ENCODE measurements at places on chromosomes 7 and 10.

- DNase-seq: no peak
Measured at GRCh38 chr10:31020209-31020608, 11.5 kb downstream of the ZNF438 start.

DNA sequence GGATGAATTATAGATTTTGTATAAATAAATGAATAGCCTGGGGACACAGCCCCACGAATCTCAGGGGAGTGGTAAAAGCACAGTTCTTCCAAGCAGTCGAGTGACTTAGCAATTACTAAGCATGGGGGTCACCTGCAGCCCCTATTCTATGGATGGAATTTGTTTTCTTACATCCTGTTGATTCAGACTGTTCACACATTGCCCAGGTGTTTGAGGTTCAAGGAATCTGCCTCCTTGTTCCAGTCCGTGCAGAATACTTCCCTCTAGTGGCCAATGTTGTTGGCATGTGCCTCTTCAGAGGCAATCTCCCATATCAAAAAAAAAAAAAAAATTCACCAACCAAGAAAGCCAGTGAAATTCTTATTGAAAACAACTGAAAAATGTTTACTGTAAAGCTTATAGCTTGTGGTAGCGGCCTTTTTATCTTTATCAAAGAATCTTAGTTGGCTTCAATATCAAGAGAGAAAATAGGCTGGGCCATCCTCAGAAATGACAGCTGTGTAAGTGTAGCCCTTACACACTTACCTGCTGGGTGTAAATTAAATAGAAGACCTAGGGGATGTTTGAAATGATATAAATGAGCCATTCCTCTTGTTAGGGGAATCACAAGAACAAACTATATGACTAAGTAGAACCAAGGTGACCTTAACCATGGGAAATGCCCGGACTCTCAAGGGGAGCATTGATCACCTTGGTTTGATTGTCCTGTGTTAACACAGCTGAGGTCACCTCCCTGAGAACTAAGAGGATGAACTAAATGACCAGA, 7.8 kb downstream of the LIPM start:
- peak; percentile 32 for DNase-seq

DNA sequence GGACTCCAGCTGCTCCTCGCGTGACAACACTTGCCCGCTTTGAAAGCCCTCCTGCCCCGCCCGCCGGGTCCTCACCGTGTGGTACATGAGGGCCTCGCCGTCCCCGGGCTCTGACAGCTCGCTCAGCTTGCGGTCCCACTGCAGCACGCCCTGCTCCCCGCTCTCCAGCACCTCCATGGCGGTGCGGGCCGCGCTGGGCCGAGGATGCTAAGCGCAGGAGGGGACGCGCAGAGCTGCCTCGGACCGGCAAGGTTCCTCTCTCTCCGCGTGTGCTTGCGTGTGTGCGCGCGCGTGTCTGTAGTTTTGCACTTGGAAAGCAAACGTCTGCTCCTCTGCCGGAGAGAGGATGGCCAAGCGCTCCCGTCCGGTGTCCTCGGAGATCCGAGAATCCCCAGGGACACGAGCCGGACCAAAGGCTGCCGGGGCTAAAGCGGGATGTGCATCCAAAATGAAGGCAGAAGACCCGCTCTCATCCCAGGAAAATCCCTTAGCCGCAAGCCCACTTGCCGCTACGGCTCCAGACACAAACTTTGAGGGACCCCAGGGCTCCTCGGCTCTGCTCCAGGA, at the start of gene CREB3L2:
Gene CREB3L2 (minus strand): TSS at position 558 of the 567 bp plus-strand sequence. CDS start 381 bp downstream, at position 177.
- DNase-seq: peak; percentile 88

- DNase-seq: no peak
Measured at GRCh38 chr10:89916468-89917215, 215.3 kb downstream of the KIF20B start.

- DNase-seq: peak; percentile 73
Measured at GRCh38 chr10:125017547-125018298, 75.8 kb downstream of the ZRANB1 start.

Measured in tongue (tissue), 3 donors.